ENCODE measurements at places on chromosomes 7 and 10.
A peak's percentile ranks its signal among the peaks of the same experiment; 100 is the strongest.

- DNase-seq = no peak
Observed at GRCh38 chr7:70679661-70680060, 452.3 kb upstream of the GALNT17 start.

DNA sequence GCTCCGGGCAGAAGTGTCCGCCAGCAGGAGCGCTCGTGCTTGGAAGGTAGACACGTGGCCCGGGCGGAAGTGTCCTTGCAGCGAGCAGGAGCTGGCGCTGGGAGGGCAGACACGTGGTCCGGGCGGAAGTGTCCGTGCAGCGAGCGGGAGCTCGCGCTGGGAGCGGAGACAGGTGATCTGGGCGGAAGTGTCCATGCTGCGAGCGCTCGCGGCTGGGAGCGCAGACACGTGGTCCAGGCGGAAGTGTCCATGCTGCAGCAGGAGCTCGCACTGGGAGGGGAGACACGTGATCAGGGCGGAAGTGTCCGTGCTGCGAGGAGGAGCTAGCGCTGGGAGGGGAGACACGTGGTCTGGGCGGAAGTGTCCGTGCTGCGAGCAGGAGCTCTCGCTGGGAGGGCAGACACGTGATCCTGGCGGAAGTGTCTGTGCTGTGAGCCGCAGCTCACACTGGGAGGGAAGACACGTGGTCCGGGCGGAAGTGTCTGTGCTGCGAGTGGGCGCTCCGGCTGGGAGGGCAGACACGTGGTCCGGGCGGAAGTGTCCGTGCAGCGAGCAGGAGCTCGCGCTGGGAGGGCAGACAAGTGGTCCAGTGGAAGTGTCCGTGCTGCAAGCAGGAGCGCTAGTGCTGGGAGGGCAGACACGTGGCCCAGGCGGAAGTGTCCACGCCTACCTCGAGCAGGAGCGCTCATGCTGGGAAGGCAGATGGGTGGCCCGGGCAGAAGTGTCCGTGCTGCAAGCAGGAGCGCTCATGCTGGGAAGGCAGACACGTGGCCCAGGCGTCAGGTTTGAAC is 41.1 kb upstream of the PRKAR1B start:
- DNase-seq = no peak

DNA sequence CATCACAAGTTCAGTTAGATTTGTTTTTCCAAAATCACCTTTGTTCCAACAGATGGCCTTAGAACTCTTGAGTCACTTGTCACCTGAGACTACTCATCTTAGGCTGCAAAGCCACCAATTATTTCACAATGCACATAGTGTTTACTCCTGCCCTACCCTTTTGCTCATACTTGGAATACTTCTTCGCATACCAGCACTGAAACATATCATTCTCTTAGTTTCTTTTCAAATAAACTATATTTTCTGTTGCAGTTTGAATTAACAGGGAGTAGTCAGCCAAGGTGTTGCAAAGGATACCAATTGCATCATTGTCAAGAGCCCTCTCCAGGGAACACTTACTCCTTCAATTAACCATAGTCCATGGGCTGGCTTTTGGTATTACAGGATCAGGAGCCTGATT is 71.0 kb downstream of the CASD1 start:
- DNase-seq = no peak

DNA sequence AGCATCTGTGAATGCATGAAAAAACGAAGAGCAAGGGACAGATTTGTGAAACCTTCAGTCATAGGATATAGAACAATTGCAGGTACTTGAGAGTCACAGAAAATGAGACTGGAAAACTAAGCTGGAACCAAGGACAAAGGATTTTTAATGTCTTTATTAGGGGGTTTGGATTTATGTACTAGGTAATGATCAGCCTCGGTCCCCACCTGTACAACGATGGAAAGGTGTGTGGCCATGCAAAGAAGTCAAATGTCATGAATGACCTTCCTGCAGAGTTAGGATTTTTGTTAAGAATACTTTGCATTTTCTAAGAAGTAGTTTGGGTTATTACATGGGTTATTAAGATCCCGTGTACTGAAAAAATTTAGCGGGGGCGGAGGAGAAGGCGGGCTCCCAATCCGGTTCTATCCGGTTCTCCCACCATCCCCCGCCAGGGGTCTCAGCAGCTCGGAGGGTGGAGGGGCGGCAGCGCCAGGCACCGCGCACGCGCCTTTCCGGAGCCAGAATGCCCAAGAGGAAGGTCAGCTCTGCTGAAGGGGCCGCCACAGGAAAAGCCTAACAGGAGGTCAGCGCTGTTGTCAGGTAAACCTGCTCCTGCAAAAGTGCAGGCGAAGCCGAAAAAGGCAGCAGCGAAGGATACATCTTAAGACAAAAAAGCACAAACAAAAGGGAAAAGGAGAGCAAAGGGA is 327.5 kb upstream of the PLXDC2 start:
- DNase-seq = peak; percentile 41

GRCh38 chr7:22670422-22670815 is 56.6 kb upstream of the IL6 start:
- no peak for DNase-seq

GRCh38 chr7:66886152-66886551 is 34.9 kb upstream of the TMEM248 start:
- no peak for DNase-seq

- no peak for DNase-seq
Observed at GRCh38 chr7:116670409-116671015, 1.5 kb upstream of the MET start.

DNA sequence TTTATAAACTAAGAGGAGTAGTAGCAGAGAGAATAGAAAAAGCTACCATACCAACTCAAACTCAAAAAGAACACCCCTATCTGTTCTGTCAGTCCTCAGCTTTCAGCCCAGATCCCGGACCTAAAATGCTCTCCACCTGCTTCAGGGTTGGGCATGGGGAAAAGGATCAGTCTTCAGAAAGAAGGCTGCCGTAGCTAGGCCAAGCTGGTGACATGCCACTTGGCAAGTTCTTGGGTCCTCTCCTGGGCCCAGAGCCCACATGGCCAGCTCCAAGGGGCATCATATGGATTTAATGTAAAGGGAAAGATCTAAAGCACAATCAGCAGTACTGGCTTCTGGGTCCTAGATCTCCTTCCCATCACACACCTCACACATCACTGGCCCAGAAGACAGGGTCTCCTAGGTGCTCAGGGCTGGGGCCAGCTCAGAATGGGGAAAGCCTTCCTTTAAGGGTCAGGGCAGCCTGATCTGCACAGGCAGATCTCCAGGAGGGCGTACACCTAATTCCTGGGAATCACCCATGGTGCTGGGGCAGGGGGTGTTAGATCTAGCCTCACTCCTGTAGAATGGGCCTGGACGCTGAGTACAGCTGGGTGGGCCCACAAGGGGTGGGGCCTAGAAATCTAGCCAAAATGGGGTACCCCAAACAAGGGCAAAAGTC is 2.5 kb downstream of the VAX1 start:
- no peak for DNase-seq
